ENCODE measurements at places on chromosomes 6 and 20.
A peak's percentile ranks its signal among the peaks of the same experiment; 100 is the strongest.

GRCh38 chr6:18598551-18599264 lies 211.6 kb downstream of the RNF144B start:
- DNase-seq: no peak

GRCh38 chr6:113281431-113281830 lies 575.7 kb upstream of the MARCKS start:
- no peak for DNase-seq

GRCh38 chr6:134467620-134468019 lies 149.7 kb upstream of the SGK1 start:
- no peak for DNase-seq

GRCh38 chr20:48301189-48301588 lies 515.9 kb upstream of the SULF2 start:
- DNase-seq: no peak

- peak; percentile 35 for DNase-seq
Measured at GRCh38 chr6:73134588-73134987, 90.7 kb downstream of the KHDC1L start.

- DNase-seq: no peak
Measured at GRCh38 chr6:115058414-115059211, 715.8 kb upstream of the HS3ST5 start.

DNA sequence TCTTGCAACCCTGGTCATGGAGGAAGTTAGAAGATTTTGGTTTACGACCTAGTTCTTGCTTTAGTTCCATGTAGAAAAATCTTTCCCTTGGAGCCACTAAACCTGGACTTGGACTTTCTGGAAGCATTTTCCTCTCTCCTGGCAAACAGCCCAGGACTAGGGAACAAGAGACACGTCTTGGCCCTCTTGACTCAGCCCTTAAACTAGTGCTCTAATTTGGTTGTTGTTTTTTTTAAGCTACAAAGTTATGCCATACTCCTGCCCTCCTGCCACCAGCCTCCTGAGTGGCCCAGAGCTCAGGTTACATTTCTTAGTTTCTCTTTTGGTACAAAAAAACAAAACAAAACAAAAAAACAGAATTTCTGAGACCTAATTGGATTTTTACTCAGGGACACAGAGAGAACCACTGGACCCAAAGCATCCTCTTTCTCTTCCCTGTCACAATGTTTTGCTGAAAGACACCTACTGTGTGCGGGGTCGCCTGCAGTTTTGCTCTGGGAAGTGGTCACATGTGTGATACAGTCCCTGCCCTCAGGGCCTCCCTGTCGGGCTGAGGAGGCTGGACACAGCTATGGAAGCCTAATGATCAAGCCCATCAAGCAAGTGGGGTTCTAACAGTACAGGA lies 32.3 kb upstream of the SCUBE3 start:
- DNase-seq: no peak

DNA sequence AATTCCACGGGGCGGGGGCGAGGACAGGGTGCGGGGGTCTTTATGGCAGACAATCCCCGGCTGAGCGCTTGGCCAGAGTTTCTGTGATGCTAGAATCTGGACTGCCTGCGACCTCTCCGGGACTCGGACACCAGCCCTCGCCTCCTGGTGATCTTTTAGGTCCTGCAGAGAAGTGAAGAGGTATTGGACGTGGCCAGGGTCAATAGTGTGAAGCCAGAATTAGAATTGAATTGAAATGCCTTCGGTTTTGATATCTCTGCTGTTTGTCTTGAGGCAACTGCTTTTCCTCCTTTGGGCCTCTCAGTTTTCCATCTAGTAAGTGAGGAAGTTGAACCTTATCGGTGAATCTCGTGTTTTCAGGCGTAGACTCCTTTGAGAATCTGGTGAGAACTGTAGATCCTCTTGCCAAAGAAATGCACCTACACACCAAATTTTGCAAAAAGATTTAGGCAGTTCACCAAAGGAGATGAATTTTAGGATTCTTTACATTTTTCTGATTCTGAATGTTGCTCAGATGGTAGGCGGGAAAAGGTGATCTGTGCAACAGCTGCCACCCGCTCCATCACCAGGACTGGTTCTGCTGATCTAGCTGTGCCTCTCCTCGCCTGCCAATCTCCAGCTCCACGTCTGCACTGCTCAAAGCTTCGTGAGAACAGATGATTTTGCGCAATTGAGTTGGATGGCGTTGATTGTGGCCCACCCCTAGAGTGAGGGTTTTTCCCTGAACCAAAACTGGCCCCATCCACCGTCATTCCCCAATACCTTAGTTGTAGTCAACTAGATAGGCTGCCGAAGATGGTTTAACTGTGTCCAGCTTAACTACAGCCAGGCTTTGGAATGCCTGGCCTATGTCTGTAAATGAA lies 837 bp upstream of the OSER1 start:
- no peak for DNase-seq

GRCh38 chr6:37922563-37922962 lies 103.0 kb downstream of the ZFAND3 start:
- DNase-seq: no peak

GRCh38 chr6:111683157-111683556 lies 77.5 kb upstream of the TRAF3IP2 start:
- DNase-seq: no peak

DNA sequence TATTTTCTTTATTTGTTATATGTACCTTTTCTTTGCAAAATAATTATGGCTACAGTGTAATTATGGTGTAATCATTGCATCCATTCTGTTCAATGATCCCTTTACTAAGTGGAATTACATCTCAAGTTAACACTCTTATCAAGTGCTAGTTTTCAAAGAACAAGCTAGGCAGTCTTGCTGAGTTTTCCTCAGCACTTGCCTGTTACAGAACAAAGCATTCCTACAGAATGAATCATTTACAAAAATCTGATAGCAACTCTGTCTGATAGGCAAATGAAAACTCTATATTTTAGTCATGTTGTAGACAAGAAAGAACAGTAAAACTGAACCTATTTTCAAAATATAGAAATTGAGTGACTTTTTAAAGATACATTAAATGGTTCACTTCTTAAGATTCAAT lies 109.8 kb upstream of the POU3F2 start:
- no peak for DNase-seq

GRCh38 chr6:38985839-38986238 lies 62.7 kb upstream of the GLP1R start:
- DNase-seq: no peak

- DNase-seq: no peak
Measured at GRCh38 chr6:153032255-153032882, 29.9 kb upstream of the MTRF1L start.

GRCh38 chr6:125550892-125551291 lies 198.5 kb upstream of the HEY2 start:
- no peak for DNase-seq

GRCh38 chr6:144809120-144809519 lies 524.0 kb downstream of the UTRN start:
- DNase-seq: no peak

DNA sequence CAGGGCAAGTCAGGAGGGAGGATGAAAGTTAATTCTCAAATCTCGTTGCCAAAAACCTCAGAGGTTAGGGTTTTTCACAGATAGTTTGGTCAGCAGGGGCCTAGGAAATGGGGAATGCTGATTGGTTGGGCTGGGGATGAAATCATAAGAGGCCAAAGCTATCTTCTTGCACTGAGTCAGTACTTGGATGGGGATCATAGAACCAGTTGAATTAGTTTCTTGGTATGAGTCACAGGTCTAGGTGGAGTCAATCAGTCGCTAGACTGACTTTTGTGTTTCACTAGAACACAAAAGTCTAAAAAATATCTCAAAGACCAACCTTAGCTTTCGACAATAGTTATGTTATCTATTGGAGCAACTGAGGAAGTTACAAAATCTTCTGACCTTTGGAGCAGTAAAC lies 368.5 kb downstream of the TBC1D32 start:
- no peak for DNase-seq

- no peak for DNase-seq
Measured at GRCh38 chr20:1150218-1150617, 31.8 kb downstream of the PSMF1 start.

- no peak for DNase-seq
Measured at GRCh38 chr6:143064951-143065683, 4.4 kb downstream of the AIG1 start.

DNA sequence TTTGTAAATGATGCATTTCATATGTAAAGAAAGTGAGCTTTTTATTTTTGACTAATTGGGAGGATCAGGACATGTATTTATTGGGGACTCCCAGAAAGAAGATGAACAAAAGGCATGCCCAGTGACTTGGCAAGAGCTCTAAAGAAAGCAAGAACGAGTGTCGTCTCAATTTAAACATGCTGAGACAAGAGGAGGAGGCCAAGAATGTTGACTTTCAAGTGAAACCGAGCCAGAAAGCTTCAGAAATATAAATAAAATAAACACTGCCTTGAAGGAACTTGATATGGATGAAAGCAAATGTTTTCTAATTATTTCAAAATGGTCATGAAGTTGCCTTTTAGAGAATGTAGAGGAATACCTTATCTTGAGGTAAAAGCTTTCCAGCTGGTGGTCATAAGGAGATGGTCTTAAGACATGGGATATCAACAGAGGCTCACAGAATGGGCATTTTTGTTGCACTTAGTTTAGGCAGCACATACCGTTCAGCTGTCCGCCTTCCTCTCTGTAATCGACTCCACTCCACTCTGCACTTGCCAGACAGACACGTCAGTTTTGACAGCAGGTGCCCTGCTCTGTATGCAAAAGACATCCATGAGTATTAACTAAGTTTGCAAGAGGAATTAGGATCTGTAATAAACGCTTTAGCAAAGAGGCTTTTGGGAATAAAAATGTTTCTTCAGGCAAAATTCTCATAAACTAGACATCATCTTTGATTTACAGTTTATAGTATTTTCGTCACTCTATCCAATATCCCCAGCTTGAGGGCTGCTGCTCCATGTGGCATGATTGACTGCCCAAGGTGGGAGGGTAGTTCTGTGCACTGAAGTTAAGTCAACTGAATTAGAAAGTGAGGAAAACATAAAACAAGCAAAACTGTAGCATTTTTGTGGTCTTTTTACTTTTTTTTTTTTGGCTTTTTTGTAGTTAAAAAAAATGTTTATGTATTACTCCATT lies 613.1 kb downstream of the PKHD1 start:
- no peak for DNase-seq

DNA sequence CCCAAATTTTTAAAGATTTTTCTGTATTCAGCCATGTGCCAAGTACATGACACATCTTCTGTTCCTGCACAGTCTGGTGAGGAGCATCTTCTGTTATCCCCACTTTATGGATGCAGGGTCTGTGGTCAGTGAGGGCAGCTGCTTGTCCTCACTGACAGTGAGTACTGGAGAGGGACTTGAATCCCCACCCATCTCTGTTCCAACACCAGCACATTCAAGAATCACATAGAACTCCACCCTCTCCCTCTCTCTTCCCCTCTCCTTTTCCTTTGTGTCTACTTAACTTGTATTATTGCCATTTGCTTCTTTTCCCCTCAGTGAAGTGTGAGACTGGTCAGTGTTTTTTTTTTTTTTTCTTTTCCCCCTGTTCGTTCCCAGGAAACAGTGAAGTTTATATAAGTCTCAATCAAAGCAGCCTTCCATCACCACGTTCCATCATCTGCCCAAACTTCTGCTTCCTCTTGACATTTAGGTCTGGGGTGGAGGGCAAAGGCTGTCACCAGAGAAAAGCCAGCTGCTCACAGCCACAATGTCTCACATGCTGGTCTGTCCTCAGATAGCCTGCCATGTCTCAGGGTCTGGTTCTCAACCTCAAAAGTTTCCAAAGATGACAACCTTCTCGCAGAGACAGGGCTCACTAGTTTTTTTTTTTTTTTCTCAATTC lies 110.0 kb upstream of the SSTR4 start:
- no peak for DNase-seq

DNA sequence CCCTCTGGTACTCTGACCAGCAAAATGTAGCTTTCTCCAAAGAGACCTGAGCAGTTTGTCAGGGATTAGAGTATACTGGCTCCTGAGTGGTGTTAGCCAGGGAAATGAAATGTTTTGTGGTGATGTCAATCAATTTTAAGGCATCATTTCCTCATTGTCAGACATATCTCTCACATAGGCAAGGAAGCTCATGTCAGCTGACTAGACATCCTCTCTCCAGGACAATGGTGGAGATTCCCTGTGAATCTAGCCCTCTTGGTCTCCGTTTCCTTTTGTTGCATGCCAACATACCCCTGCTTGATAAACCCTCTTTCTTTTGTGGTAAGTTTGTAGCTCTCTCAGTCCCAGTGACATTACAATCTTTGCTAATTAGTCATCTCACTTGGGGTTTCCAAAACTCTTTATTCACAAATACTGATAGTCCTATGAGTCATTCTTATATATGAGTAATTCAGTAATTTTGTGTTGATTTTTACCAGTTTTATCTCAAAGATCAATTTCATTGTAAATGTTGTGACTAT lies 135.6 kb upstream of the PTPRK start:
- no peak for DNase-seq

GRCh38 chr6:3001773-3002293 lies 2.1 kb downstream of the NQO2 start:
- peak; percentile 67 for DNase-seq

DNA sequence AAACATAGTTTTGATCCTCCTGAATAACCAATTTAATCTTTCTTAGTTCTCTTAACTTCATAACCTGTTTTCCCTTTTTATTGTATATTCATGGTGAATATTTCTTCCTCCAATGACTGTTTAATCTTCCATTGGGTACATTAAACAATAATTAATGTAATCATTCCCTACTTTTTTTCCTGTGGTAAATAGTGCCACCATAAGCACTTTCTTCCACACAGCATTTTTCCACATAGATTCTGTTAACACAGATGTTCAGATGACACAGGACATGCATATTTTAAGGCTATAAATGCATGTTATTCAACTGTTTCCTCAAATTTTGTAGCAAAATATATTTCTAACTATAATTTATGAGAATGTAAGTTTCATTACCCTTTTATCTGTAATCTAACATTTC lies 61.9 kb downstream of the CYP39A1 start:
- no peak for DNase-seq

DNA sequence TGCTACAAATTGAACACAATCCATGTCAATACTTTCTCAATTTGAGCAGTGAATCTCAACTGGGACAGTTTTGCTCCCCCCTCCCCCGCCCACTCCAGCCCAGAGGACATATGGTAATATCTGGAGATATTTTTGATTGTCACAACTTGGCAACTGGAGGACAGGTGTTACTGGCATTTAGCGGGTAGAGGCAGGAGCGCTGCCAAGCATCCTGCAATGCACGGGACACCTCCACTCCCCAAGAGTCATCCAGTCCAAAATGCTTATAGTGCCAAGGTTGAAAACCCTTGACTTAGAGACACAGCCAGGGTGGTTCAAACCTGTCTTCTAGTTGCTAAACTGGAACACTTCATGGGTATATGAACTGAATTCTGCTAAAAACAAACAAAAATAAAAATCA lies 26.9 kb upstream of the LRRC1 start:
- DNase-seq: no peak

GRCh38 chr6:89888138-89888514 lies 6.1 kb upstream of the GJA10 start:
- no peak for DNase-seq
